Testis (tissue), 5 donors: ENCODE measurements at places on chromosomes 16 and 17.

DNA sequence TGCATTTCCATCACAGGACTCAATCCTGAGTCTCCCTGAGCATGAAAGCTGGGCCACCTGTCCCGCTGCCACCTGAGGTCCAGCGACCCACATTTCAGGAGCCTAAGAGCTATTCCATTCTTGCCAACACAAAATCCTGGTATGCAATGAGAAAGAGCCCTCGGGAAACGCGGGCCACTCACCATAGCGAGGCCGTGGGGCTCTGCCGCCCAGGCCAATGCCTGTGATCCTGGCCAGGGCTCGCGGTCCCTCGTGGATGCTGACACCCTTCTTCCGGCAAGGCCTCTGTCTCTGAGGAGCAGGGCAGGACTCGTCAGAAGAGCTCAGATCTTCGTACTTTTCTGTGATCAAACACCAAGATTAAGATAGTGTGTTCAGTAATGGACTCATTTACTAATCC is 11.6 kb downstream of the NUDT16L1 start:
- no peak for DNase-seq

- no peak for DNase-seq
Observed at GRCh38 chr16:88915639-88916327, 49.3 kb upstream of the PABPN1L start.

DNA sequence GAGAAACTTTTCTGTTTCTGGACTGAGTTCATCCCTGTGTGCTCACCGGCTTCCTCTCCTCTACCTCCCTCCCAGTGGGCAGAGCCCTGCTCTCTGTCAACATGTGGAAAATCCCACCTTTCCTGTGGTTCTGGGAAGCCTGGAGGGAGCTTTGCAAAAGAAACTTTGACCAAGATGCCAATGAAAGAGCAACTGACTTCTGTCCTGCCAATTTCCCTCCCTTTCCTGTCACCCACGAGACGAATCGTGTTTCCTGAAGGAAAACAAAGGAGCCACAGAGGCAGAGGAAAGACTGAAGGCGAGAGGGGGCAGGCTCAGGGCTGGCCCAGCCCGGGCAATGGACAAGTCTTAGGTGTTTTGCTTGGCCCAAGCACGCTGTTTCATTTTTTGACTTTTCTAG is 82.8 kb downstream of the PLCG2 start:
- no peak for DNase-seq

- DNase-seq, result peak; percentile 74
Observed at GRCh38 chr16:491220-491919, 36.1 kb upstream of the CAPN15 start.

DNA sequence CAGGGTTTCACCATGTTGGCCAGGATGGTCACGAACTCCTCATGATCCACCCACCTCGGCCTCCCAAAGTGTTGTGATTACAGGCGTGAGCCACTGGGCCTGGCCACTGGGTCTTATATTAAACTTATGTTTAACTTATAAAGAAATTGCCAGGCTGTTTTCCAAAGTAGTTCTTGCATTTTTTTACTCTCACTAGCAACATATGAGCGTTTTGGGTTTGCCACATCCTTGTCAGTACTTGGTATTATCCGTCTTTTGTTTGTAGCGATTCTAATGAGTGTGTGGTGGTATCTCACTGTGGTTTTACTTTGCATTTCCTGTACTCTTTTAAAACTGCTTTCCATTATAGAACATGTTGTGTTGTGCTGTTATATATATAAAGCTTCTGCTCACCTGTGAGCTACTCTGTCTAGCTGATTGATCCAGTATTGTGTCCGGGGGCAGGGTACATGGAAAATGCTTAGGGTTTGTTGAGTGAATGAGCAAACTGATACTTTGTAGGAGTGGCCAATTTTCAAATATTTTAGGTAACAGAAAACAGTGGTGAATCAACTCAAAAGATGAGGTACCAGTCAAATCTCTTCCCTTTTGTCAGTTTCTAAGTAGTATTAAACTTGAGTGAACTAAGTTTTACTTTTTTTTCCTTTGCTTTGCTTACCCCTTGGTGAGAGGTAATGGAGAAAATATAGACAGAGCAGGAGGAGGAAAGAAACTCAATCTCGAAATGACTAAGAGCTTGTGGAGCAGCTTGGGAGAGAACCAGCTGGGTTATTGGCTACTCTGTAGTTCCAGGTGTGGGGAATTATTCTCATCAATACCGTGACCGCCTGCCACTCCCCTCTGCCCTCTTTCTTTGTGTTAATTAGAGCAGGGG is 75.8 kb downstream of the PITPNC1 start:
- DNase-seq, result no peak

GRCh38 chr16:11050944-11051343 is 106.6 kb downstream of the CLEC16A start:
- DNase-seq, result no peak

GRCh38 chr16:88303890-88304819 is 78.6 kb upstream of the ZNF469 start:
- DNase-seq, result peak; percentile 85

DNA sequence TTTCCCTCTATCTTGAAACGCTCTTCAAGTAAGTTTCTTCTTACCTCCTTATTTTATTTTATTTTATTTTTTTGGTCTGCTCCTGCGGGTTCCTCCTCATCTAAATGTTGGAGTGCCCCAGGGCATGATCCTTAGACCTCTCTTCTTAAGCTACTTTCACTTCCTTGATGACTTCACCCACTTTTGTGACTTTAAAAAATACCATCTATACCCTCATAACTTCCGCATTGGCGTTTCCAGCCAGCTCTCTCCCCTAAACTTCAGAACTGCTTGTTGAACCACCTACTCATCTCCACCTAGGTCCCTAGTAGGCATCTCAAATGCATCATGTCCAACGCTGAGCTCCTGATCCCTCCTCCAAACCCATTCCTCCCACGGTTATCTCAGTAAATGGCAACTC is 51.4 kb upstream of the NFAT5 start:
- DNase-seq, result no peak

GRCh38 chr17:41452281-41452680 is 11.5 kb upstream of the KRT38 start:
- DNase-seq, result no peak

DNA sequence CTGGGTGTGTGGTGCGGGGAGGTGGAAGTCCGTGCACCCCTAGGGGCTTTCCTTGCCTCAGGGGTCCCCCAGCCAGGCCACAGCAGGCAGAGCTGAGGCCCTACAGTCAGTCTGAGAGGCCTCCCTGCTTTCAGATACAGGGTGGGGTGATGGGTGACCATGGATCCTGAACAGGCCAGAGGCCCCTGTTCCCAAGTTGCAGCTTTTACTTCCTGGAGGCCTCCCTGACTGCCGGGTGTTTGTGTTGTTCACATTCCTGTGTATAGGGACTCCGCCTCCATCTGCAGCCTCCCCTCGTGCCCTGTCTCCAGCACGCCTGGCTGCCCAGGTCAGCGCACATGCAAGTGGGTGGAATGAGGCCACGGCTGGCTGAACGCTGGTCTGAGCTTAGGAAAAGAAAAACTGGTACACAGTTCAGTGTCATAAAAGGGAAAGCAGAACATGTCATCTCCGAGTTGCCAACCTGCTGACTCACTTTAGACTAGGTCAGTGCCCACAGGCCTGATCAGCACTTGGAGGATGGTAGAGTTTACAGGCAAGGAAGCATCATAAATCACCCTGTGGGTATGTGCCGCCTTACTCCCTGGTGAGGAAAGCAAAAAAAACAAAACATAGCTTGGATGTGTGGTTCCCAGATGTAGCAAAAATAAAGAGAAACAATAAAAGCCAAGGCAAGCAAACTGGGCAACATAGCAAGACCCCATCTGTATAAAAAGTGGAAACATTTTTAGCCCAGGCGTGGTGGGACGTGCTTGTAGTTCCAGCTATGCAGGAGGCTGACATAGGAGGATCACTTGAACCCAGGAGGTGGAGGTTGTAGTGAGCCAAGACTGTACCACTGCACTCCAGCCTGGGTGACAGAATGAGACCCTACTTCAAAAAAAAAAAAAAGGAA is 6.2 kb upstream of the SLC7A6 start:
- DNase-seq, result no peak

DNA sequence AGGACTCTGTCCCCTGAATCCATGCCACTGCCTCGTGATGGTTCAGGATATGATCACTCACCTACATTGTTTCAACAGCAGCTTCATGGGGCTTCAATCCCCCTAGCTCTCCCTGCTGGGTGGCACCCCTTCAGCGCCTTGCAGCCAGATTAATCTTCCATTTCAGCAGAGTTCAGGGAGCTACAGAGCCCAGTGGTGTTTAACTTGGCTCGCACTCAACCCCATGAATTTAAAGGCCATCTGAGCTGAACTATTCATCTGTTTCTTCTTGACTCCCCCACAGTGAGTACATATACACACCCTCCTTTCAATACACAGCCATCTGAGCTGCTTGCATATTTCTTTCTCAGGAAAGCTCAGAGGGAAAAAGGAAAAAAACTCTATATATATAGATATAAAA is 202.8 kb upstream of the C16orf82 start:
- DNase-seq, result no peak

GRCh38 chr16:30085247-30085646 is 6.5 kb downstream of the TBX6 start:
- no peak for DNase-seq

DNA sequence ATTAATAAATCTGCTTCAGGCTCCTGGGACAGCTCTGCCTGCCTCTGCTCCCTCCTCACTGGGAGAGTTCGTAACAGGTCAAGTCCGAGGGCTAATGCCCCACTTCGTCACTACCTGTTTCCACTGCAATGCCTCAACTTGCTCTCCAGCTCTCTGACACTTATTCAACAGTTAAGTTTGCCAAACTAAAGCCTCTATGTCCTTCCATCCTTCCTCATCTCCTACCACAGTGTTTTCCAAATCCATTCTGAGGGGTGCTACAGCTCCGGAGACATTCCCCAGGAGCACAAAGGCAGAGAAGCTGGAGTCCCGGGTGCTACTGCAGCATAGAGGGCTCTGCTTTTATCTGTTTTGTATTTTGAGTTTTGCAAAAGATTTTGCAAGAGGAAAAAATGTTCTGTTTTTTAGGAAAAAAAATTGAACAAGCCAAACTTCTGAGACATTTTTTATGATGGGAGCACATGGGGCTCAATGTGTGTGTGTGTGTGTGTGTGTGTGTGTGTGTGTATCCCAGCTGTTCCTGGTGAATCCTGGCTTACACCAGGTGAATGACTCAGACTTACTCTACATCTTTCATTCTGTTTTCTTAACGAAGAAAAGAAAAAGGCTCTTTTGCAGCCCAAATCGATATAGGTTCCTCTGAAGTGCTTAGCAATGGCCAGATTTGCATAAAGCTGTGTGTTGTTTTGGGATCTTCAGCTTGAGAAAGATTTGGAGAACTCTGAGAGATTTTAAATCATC is 46.1 kb upstream of the MYOCD start:
- DNase-seq, result peak; percentile 43

DNA sequence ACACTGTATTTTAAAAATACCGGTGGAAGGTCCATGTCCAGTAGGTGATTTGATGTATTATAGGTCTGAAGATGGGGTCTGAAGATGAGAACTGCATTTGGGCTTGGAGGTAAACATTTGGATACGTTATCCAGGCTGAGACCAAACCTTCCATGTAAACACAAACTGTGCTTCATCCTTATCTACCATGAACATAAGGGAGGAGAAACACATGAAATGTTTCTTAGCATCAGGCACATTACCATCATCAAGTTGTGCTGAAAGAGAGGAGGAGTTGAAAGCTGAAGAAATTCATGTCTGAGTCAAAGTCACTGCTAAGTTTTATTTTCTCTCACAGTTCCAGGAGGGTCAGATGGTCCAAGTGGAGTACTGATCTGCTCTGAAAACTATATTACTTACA is 11.4 kb downstream of the SF3B3 start:
- DNase-seq, result no peak

- no peak for DNase-seq
Observed at GRCh38 chr16:50830698-50831097, 88.8 kb downstream of the CYLD start.

GRCh38 chr17:14616528-14616927 is 315.6 kb downstream of the HS3ST3B1 start:
- no peak for DNase-seq

GRCh38 chr16:79833559-79833958 is 233.0 kb upstream of the MAF start:
- no peak for DNase-seq

- DNase-seq, result no peak
Observed at GRCh38 chr16:79677799-79678530, 77.4 kb upstream of the MAF start.

- DNase-seq, result no peak
Observed at GRCh38 chr17:50793007-50793406, 25.7 kb upstream of the ANKRD40CL start.

DNA sequence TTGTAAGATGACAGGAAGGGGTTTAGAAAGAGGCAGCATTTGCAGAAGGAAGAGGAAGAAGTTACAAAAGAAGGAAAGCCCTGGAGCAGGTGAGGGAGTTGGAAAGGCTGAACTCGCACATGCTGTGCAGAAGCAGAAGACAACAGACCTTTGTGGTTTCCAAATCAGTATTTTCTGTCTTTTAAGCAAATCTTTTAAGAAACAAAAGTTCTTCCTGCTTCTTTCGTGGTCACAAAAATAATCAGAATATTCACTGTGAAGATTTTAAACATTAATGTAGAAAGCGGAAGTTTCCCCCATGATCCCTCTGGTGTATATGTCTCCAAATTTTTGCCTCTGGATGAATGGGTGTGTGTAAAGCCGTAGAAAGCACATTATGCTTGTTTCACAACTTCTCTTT is 25.8 kb downstream of the ZNRF1 start:
- no peak for DNase-seq

DNA sequence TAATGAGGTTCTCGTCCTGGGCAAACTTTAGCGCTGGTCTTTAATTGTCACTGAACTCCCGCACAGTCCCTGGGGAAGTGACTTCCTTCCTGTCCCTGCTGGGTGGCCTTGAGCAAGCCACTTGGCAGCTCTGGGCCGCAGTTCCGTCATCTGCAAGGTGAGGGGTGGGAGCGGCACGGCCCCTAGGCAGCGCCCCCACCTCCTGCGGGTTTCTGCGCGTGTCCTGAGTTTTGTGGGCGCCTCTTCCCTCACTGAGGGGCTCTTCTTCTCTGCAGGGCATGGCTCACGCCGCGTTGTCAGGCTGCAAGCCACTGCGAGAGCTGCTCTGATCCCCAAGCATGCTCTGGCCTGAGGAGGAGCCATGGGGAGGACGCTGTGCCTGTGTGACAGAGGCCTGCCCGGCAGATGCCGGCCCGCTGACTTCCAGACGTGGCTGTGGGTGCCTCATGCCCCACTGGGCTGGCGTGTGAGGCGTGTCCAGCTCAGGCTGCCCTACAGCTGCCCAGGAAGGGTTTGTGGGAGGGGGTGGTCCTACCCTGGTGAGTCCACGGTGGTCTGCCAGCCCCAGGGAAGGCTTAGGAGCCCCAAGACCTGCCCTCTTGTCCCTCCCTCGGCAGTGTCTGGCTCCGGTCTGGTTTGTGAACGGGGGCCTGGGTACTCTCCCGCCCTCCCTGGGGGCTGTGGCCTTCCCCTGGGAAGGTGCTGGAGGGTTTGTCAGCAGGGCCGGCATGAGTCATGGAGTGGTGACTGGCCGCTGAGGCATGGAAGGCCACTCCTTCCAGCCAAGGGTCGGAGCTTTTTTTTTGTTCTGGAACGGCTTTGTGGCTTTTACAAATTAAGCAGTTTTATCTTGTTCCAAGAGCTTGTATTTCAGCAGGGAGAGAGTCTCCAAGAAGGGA is 182.0 kb downstream of the SEC14L1 start:
- DNase-seq, result peak; percentile 71

GRCh38 chr16:83835586-83836566 is 28.1 kb downstream of the HSBP1 start:
- no peak for DNase-seq

GRCh38 chr17:82645516-82645915 is 2.7 kb downstream of the WDR45B start:
- DNase-seq, result no peak
